Fibroblast of villous mesenchyme (primary cell): ENCODE measurements at places on chromosomes 6 and 20. TPM values are rescaled to one million over a fixed set of nuclear protein-coding genes. Genes with fewer than 3 reads are reported as not detected.
A peak's percentile ranks its signal among the peaks of the same experiment; 100 is the strongest.

DNA sequence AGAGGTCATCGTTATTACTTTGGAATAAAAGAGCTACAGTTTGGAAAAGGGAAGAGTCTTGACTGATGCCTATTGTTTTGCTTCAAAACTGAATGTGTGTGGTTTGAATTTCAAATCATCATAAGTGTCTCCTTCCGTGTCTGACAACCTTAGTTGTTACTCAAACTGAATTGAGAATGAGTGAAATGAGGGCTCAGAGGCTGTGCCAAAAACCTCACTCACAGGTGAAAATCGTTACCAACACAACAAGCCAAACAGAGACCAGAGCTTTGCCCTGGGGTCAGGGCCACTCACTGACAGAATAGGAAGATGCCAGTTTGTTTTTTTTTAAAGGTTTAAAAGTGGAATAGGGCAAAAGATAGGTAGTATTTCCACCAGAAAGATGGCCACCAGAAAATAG is 15.2 kb upstream of the SIRT5 start:
- DNase-seq, result no peak

DNA sequence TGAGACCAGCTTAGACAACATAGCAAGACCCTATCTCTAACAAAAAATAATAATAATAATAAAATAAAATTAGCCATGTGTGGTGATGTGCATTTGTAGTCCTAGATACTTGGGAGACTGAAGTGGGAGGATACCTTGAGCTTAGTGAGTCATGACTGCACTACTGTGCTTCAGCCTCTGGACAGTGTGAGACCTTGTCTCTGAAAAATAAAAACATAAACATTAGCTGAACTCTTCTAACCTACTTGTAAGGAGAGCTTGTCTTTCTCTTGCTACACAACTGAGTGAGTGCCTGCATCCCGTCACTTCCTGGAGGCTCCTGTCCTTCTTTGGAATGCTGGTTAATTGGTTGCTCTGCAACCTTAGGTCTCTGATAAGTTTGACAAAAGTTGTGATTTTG is 5.1 kb upstream of the DBNDD2 start:
- peak; percentile 89 for DNase-seq

Gene TMEM63B
- total RNA-seq, result 21.3 and 32.4 TPM in 2 replicates

DNA sequence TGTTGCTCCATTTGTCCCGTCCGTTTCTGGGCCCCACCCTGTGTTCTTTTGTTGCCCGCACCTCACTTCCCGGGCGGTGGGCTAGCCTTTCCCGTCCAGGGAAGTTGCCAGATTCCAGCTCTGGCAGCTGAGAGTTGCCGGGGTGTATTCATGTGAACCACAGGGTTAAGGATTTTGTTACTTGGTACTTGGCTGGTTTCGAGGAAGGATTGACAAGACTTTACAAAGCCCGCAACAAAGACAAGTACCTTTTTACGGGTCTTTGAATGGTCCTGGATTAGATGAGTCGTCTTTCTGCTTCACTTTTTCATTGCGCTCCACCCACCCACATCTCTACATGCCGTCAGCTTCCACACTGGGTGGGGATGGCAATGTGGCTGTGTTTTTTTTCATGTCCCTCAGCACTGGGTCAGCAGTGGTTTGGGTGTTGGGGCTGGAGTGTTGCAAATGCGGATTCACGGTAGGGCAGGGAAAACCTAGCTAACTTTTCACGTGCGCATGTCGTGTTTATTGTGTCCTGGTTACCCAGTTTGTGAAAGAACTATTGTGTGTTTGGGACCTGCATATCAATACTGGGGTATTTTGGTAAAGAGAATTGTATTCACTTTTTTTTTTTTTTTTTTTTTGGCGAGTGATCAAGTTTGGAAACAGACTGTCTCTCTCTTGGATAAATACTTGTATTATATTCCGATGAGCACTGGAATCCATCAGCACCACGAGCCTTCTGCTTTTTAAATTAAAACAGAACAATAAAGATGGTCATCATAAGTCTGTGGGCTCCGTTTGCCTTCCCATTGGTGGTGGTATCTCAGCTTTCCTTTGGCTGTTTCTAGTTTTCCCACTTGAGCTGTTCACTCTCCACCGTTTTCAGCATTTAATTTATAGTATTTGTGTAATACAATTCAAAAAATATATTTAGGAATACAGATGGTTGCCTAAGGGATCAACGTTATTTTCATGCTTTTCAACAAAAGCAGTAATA is 1.2 kb downstream of the DUSP22 start:
- peak; percentile 23 for DNase-seq

DNA sequence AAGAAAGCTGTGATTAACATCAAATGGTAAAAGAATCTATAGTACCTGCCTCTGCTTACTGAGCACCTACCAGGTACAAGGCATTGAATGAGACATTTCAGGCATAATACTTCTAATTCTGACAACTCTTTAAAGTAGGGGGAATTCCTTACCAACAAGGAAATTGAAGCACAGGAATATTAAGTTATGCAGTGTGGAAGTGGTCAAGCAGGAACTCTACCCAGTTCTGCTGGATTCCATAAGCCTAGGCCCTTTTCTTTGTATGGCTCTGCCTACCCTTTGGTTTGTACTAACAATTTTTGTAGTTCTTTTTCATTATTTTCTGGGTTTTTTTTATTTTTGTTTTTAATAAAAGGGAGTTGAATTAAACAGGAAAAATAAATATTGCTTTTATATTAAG is 114.5 kb downstream of the MAP3K5 start:
- no peak for DNase-seq

DNA sequence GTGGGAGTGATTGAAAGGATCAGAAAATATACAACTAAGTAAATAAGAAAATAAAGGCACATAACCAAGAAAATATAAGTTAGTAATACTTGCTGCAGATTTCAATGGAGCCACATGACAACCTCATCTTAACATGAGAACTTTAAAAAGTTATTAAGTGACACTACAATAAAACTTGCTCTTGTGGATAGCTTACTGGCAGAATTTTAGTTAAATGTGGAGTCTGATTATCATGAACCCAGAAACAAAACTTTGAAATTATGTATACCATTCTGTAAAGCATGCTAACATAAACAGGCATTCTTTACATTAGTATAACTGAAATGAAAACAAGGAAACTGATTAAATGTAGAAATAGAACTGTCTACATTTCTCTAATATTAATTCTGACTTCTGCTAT is 220.9 kb downstream of the RFPL4B start:
- no peak for DNase-seq
